Pancreas (tissue), 10 donors: ENCODE measurements at places on chromosomes 16 and 17. TPM values are rescaled to one million over a fixed set of nuclear protein-coding genes. Genes with fewer than 3 reads are reported as not detected.

Gene SLC6A4
- total RNA-seq, result 0.78 TPM

Gene RPL27
- total RNA-seq, result 284 TPM

Gene HID1
- total RNA-seq, result 76.7 TPM

Gene SPNS2
- 7.6 TPM for total RNA-seq

- H3K4me1 ChIP-seq, result no peaks in the 10 kb centered on the region
- no peak overlapping the region for H3K4me3 ChIP-seq
- DNase-seq, result no peak
- no peaks in the 10 kb centered on the region for H3K27me3 ChIP-seq
These were observed 12.0 kb upstream of the SLC39A11 start for GRCh38 chr17:73104450-73104849.

DNA sequence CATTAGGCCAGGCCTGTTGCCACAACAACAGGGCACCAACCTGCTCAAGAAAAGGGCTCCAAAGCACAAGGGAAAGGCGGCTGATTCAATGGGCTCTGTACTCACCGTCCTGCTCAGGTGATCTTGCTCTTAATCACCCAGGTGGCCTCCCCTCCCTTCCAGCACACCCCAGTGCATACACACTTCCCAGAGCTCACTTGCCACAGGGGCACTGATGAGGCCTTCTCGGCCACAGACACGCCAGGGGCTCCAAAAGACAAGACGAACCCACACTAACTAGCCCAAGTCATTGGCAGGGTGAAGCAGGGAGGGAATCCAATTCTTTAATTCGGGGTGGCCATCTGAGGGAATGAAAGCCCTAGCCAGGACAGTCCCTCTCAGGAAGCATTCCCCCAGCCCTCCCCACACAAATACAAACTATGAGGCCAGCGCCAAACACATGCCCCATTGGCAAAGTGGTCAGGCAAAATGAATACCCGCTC is 1.4 kb downstream of the MYO18A start:
- peak overlapping the region; percentile 67 for H3K4me3 ChIP-seq
- no peaks in the 10 kb centered on the region for H3K36me3 ChIP-seq
- DNase-seq, result no peak
- no peaks in the 10 kb centered on the region for H3K27me3 ChIP-seq
- peak overlapping the region; percentile 87 for H3K27ac ChIP-seq

DNA sequence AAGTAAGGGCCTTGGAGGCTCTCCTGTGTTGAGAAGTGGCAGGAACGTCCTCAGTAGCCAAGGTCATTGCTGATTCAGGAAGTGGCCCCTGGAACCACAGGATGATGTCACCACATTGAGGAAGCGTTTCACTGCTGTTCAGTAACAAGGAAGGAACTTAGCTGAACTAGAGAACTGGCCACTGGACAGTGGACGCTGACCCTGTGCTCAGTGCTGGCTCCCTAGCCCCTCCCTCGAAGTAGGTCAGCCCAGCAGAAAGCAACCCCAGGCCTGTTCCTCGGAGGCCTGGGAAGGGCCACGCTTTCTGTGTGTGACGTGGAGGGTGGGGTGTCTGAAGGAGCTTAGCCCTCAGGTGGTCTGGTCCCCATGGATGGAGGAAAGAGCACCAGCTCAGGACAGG is 58.3 kb downstream of the B9D1 start:
- H3K36me3 ChIP-seq, result no peaks in the 10 kb centered on the region
- H3K27ac ChIP-seq, result no peak overlapping the region
- H3K27me3 ChIP-seq, result no peaks in the 10 kb centered on the region
- H3K4me3 ChIP-seq, result no peak overlapping the region
